ENCODE measurements at places on chromosomes 4 and X. TPM values are rescaled to one million over a fixed set of nuclear protein-coding genes. Genes with fewer than 3 reads are reported as not detected.

GRCh38 chr4:8526363-8526855, 53.8 kb upstream of the GPR78 start:
- no peak for DNase-seq

DNA sequence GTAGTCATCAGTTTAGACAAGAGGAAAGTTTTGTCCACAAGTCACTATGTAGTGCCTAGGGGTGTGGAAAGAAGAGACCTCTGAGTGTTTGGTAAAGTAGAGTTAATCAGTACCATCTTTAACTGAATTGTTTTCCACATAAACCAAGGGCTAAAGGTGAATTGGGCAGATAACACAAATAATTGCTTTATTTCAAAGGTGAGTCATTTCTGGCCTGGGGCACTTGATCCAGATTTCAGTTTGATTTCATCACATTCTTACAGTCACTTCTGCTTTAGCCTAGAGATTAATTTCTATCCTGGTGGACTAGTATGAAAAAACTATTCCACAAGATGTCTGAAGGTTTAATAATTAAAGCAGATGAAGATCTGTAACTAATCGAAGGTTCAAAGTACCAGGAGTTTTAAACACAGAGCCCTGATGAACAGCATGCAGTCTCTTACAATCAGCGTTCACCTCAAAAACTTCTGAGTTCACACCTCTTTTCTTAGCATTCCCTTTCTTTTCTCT, 74.5 kb upstream of the BOD1L1 start:
- DNase-seq: peak; percentile 99

- no peak for DNase-seq
Observed at GRCh38 chr4:102604222-102604940, 103.2 kb downstream of the NFKB1 start.

DNA sequence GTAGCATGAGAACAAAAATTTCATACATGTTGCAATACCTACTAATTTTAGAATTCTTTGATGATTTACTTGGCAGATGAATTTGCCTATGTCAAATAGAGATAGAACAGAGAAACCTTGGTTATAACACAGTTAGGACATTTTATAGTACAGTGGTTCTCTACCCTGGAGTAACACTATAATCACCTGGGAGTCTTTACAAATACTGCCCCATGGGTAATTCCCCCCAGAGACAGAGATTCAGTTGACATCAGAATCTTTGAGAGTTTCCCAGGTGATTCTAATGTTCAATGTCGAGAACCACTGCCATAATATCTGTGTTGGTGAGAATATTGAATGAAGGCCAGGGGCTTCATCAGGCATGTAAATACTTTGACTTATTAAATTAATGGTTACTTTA, 401.3 kb upstream of the NDST4 start:
- no peak for DNase-seq

GRCh38 chrX:126580877-126581276, 28.3 kb upstream of the DCAF12L1 start:
- no peak for DNase-seq

DNA sequence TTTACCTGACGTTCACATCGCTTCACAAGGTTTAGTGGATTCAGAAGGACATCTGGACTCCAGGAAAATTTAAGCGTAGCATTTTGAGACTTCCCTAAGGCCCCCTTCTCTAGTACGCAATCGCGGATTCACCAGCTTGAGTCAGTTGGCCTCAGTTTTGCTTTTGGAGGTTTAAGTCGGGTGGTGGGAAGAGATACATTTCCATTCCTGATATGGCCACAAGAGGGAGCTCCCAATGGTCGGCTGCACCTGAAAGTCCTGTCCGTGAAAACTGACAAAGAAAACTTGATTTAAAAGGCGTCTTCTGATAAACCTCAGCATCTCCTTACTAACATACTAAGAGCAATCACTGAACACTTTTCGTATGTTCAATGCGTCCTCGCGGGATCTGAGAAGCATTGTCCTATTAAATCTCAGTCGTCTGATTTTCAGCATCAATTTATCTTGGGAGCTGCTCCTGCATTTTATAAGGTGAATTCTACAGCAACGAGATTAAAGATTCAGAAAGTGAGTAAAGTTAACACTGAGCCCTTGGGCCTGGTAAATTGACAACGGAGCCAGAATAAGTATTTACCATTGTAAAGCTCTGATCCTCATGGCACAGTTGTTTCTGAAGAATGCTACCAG, 50.6 kb downstream of the LGI2 start:
- DNase-seq: no peak

GRCh38 chr4:123956204-123956603, 559.6 kb downstream of the SPRY1 start:
- peak; percentile 19 for DNase-seq

- no peak for DNase-seq
Observed at GRCh38 chrX:100695302-100695701, 36.6 kb downstream of the SYTL4 start.

DNA sequence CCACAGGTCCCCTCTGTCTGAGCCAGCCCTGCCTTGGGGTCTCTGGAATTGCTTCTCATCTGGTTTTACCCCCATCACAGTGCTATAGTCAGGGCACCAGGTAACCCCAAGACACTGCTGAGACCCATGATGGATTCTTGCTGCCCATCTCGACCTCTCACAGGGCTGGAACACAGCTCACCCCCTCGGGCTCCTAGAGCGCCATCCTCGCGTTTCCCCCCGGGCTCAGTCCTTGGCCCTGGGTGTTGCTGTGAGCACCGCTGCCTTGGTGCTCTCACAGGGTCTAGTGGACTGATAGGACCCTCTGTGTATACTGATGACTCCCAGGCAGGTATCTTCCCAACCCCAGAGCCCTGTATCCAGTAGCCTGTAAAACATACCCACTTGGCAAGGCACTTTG, 8.8 kb downstream of the MAEA start:
- DNase-seq: no peak

DNA sequence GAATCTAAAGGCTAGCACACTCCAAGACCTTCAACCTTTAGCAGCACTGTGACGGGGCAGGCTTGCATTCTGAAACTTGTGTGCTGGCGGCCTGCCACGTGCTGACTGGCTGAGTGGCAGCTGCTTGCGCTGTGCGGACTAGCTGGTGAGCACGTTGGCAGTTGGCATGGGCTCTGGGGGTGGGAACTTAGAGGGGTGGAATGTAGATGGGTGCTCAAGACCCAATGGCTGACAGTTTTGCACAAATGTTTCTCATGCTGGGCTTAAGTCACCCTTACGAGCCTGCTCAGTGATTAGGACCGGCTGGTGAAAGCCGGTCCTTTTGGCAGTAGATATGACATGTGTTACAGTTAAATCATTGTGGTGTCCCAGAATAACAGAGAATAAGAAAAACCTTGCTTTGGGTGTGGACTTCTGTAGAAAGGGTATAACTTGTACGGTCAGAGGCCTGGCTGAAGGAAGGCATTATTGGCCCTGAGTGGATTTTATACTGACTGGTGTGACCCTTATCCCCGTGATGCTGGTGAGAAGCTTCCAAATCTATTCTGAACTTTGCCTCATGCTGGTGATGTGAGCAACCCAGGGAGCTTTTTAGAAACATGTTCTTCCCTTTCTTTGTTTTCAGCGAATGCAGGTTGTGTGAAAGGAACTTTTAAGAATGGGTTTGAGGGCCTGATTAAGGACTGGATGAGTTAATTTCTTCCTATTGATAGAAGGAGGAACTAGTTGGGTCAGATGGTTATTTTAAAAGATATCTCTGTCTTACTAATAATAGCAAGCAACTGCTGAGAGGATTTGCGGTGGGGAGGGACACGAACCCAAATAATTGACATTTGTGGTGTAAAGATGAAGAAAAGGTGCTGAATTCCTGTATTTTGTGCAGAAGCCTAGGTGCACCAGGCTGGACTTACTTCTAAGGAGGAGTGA, 107.4 kb upstream of the SLC4A4 start:
- DNase-seq: peak; percentile 74

DNA sequence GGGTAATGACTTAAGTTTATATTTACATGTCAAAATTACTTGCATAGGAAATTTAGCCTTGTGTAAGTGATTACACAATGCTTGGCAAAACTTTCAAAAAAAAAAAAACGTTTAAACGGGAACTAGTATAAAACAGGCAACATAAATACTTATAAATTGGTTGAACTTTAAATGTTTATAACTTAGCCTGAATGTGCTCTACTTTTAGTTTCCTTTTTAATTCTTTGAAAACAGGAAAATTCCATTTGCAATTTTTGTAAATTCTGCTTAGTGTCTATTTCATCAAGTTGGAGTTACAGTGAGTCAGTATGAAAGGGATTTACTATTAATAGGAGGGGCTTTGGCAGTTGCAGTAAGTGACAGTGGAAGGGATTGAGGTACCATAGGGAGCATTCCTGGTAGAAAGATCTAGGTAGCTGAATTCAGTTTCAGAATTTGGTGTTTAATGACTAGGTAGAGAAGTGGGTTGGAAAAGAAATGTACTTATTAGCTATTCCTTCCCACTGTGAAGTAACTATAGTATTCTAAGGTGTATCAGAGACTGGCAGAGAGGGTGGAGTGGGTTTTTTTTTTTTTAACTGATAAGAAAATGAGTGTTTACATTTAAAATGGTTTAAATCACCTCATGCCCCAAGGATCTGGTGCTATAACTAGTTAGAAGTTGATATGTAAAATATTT, 2.8 kb downstream of the STAG2 start:
- no peak for DNase-seq

- no peak for DNase-seq
Observed at GRCh38 chr4:30879855-30880598, 159.9 kb downstream of the PCDH7 start.

- no peak for DNase-seq
Observed at GRCh38 chr4:172736046-172736445, 432.6 kb upstream of the GALNT7 start.

- no peak for DNase-seq
Observed at GRCh38 chrX:9765737-9766097, at the start of gene GPR143. TSS of gene GPR143 (minus strand) at chrX:9765847. CDS start at chrX:9765817, 30 bp downstream.

DNA sequence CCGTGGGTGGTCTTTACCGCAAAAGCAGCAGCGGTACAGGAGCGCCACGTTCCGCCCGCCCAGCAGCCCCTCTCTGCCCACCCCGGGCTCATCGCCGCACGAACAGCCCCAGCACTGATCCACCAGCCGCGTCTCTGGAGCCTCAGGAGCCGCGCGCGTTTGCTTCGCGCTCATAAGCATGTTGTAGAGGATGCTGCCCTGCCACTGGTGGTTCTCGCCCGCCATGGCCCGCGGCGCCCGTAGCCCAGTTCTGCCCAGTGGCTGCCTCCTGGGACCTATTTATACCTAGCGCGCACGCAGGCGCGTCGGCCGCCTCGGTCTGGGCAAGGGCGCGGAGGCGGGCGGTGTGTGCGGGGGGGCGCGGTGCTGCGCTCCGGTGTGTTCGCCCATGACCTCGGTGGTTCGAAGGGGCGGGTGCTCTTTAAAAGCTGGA, at the start of gene NR0B1:
TSS of gene NR0B1 (minus strand) at position 252 of the 433 bp plus-strand sequence. CDS start at position 225, 27 bp downstream.
- DNase-seq: no peak

GRCh38 chrX:23803931-23804381, 21.0 kb downstream of the SAT1 start:
- DNase-seq: peak; percentile 69

DNA sequence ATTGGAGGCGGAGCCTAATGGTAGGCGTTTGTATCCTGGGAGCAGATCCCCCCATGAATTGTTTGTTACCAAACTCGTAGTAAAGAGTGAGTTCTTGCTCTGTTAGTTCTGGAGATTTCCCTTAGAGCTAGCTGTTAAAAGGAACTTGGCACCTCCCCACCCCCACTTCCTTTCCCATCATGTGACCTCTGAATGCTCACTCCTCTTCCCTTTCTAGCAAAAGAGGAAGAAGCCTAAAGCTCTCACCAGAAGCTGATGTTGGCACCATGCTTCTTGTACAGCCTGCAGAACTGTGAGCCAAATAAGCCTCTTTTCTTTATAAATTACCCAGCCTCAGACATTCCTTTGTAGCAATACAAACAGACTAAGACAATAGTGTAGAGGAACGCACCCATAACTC, 13.8 kb upstream of the ATOH1 start:
- DNase-seq: no peak

- DNase-seq: peak; percentile 51
Observed at GRCh38 chr4:57020467-57021101, 41.9 kb downstream of the POLR2B start.

DNA sequence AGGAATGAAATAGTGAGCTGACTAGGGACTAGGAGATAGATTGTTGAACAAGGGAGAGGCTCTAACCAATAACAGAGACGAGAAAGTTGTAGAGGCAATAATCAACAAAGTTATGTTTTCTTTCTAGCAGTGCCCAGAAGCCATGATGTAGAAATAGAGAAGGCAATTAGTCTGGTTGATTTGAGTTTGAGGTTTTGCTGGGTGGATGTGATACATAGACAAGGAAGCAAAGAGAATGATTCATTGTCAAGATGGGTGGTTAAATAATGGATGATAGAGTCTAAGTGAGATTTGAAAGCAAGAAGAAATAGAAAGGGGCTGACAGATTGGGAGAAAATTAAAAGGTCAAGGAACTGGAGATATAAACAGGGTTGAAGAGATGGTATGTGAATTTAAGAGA, 11.2 kb downstream of the RBM41 start:
- no peak for DNase-seq

Gene NDST4
- total RNA-seq: not detected

Gene NWD2
- total RNA-seq: not detected

Gene FGD1
- 10.2 TPM for total RNA-seq

Gene HS6ST2
- total RNA-seq: 10.5 TPM

Gene AKAP14
- total RNA-seq: not detected

Gene CT55
- not detected for total RNA-seq

Gene CENPE
- total RNA-seq: 23.4 TPM

Gene FAT4
- 0.58 TPM for total RNA-seq

Gene ODAM
- not detected for total RNA-seq

Gene PAPSS1
- 51.2 TPM for total RNA-seq

Data from epithelial cell of proximal tubule (primary cell).